ENCODE measurements at places on chromosomes 2 and 18.

DNA sequence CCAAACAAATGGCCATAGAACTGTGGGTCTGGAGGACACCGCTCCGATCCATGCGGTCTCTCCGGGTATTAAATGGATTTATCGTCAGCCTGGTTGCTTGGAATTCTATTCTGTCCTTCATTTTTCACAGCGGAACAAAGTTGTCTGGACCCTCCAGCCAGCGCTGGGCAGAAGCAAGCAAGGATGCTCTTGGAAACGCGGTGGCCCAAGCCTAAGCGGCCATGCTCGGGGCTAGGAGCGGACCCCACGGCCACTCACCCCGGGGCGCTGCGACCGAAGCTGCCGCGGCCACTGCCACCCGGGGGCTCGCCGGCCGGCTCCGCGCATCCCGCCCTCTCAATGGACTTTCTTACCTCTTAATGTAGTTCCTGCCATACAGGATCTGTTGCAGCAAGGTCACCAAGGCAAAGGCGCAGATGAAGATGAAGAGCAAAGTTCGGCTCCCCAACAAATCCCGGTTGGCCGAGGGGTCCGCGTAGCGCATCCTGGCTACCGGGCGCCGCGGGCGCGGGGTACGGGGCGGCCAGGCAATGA is 761 bp downstream of the ST8SIA5 start:
- no peak for DNase-seq

GRCh38 chr2:113149553-113150257 is 22.3 kb downstream of the IL1RN start:
- DNase-seq = no peak

- DNase-seq = no peak
These were observed 1894.4 kb upstream of the LRRTM1 start for GRCh38 chr2:82198809-82199492.

- DNase-seq = no peak
These were observed 92.1 kb downstream of the TMEM18 start for GRCh38 chr2:584863-585823.

DNA sequence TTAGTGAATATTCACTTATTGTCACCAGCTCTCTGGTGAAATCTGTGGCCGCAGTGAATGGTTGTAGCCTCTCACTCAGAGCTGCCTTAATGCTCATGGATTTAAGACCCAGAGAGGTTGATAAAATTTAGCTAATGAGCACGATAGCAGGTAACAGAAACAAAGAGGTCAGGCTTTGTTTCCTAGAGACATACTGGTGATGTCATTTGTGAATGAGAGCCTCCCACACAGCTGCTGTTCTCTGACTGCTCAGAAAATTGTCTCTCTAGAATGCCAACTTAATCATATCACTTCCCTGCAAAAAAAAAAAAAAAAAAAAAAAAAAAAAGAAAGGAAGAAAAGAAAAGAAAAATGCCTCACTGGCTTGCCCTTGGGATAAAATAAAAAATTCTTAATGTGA is 411.7 kb upstream of the MYT1L start:
- DNase-seq = no peak

GRCh38 chr18:12963069-12963468 is 15.3 kb downstream of the SEH1L start:
- no peak for DNase-seq

GRCh38 chr2:128292599-128293425 is 25.9 kb downstream of the HS6ST1 start:
- no peak for DNase-seq

DNA sequence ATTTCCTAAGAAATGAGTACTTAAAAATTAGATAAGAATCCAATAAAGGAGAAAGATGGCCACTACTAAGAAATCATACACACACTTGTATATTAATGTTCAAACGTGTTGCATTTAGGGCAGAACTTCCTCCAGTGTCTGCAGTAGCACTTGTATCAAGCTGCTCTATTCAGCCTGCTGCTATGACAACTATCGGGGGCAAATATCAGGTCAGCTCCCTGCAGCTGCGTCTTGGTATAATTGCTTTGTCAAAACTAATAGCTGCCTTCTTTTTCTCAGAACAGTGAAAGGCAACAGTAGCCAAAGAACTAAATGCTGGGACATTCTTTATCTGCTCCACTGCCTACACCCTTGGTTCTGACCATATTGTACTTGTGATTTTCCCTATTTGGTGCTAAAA is 300.7 kb downstream of the NOL4 start:
- DNase-seq = no peak

DNA sequence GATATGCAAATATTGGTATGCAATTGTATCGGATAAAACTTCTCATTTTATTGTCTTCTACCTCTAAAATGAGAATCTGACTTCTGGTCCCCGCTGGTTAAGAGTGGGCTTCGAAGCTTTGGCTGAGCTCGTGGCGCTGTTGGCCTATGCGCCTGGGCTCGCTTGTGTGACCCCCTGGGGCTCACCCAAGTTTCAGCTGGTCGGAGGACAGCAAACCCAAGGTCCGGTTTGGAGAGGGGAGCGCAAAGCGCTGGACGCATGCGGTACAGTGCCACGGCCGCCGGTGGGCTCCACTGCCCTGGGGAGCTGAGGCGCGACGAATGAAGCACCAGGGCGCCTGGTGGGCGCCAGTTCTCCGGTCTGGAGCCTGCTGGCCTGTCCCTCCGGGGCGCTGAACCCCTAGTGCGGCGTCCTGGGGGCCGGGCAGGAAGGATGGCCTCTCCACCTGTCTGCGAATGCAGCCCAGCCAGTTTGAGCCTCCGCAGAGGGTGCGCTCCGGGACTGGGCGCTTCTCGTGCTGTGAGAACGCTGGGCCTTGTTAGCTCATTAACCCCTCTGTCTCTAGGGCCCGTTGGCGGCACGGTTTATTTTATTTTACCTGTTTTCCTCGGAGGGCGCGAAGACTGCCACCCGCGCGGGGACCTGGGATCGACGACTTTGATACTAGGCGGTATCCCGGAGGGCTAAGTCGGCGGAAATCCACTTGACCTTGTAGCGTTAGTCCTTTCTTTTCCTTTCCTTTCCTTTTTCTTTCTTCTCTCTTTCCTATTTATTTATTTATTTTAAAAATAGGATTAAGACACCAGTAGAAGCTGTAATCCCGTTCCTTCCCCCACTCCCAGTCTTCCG is 10.4 kb downstream of the MEIS1 start:
- peak; percentile 56 for DNase-seq

GRCh38 chr2:232831496-232831895 is 38.6 kb upstream of the SNORC start:
- no peak for DNase-seq

- no peak for DNase-seq
These were observed 108.8 kb downstream of the RBMS1 start for GRCh38 chr2:160384791-160385190.

DNA sequence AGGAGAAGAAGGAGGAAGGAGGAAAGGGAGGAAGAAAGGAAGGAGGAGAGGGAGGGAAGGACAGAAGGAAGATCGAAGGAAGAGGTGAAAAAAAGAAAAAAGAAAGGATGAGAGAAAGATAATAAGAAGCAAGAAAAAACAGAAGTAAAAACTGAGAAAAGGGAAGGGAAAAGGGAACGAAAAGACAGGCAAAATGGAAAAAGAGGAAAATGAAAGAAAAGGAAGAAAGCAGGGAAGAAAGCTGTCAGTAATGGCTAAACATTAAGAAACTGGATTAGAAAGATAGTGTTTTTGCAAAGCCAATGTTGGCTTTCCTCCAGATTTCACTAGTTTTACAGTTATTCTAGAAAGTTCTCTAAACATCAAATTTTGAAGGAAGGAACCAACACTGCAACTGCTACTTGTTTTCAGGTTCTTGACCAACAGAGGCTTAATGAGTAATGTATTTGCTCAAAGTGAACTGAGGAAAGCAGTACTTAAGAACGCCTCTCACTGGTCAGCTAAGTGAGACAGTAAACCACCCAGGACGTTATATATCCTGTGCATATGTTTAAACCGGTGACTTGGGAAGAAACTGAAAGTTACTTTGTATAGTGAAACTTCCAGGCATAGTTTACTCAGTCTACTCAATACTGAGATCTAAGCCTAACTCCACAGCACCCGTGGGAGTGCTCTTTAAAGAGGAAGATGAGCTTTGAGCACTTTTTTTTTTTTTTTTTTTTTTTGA is 286.2 kb upstream of the TRIB2 start:
- no peak for DNase-seq

DNA sequence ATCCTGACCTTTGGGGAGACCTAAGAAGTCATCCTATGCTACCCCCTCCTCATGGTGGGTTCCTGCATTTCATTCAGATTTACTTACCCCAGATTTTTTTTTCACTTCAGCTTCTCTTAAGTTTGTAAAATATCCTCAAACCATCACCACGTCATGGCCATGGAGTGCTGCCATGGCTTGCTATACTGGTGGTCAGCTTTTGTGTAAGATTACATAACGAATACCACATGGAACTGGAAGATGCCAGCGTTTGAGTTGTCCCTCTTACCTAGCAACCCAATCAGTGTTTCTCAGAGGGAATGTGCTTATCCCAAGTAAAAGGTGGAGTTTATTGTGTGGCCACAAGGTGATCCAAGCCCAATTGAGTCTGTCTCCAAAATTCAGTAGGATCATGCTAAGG is 148.6 kb upstream of the ALPP start:
- DNase-seq = peak; percentile 7

DNA sequence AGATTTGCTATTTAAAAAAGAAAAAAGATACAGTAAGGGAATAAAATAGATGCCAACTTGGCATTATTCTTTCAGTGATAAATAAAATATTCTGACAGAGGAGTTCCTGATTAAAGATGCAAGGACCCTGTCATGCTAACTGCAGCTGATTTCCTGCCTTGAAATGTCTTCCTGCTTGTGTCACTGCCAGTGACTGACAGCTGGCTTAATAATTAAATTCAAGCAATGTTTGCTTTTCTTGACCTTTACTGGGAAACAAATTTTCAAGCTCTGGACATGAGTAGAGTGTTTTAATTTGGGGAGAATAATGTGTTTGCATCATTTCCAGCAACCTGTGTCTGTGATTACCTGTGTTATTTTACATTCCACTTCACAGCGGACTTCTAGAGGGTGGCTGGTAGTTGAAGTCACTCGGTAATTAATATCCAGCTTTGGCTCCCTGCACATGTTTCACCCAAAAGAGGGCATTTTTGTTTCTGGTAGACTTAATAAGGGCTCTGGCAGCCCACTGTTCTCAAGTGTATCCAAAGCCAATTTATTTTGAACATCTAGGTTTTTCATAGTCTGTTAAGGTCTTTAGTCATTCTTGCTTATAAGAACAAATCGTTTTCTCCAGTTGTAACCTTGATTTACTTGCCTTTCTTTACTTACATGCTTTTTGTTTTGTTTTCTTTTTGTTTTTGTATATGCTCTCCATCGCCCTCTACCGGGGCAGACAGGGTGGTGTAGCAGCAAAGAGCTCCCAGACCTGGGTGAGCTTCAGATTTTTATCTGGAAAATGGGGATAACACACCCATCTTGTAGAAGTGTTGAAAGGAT is 48.5 kb upstream of the PROKR1 start:
- peak; percentile 36 for DNase-seq

DNA sequence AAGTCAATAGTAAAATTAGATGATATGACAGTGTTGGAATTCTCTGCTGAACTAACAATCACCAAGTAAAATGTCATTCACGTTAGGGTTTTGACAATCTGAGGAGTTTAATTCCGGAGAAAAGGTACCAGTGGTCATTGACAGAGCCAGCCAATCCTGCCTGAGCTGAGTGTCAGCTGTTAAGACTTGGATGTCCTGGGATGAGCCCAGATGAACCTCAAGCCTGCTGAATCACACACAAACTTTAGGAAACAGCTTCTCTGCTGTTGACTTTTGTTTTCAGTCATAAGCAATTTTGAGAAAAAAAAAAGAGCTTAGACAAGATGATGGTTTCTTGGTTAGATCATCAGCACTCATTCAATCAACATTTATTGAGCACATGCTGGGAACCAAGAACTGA is 600.0 kb upstream of the SLC39A10 start:
- DNase-seq = no peak

DNA sequence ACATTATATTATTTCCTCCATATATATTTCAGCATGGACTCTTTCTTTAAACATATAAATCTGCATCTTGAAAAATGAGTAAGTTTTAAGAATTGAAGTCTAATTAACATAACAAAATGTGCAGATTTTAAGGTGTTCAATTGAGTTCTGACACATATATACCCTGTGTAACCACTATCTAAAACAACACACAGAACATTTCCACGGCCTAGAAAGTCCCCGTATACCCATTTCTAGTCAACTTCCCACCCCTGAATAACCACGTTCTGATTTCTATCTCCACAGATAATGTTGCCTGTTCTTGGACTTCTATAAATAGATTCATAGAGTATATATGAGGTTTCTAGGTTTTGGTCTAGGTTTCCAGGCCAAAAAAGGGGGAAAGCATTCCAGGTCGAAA is 87.5 kb downstream of the AAK1 start:
- DNase-seq = no peak

Data from fibroblast of skin of right biceps (primary cell).